Activated CD4-positive, CD25-positive, alpha-beta regulatory T cell treated with anti-CD3 and anti-CD28 coated beads, Interleukin-2, amount 50 U/mL, for 72 hours (primary cell): ENCODE measurements at places on chromosomes 12 and 14.

- DNase-seq, result no peak
These were observed 685 bp downstream of the GRIN2B start for GRCh38 chr12:13980538-13981295.

DNA sequence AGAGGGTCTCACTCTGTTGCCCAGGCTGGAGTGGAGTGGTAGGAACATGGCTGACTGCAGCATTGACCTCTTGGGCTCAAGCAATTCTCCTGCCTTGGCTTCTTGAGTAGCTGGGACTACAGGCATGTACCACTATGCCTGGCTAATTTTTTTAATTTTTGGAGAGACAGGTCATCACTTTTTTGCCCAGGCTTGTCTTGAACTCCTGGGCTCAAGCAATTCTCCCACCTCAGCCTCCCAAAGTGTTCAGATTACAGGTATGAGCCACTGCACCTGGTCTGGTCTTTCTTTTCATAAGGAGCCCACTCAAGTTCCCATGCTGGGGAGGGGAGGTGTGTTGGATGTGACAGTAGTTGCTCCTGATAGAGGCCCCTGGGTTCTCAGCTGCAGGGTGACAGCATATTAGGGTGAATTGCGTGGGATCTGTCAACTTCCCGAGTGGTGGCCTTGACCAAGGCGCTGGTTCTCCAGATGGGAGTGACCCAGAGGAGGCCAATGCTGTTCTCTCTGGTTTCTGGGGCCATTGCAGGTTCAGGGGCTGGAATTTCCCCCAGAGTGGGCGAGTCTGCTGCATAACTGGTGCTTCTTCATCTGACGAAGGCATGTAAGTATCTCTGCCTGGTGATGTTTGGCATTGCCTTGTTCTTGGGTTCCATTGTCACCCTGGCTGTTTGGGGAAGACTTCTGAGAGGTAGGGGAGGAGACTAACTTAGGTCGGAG is 52.4 kb upstream of the ESRRB start:
- no peak for DNase-seq

DNA sequence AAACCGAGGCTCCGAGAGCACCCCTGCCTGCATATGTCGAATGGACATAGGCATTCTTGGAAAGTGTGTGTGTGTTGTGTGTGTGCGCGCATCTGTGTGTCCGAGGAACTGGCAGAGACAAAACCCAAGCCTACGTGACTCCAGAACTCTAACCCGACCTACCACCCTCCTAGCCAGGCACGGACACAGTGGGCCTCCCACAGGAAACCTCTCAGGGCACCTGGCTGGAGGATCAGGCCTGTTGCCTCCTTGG is 556 bp upstream of the PGF start:
- no peak for DNase-seq

DNA sequence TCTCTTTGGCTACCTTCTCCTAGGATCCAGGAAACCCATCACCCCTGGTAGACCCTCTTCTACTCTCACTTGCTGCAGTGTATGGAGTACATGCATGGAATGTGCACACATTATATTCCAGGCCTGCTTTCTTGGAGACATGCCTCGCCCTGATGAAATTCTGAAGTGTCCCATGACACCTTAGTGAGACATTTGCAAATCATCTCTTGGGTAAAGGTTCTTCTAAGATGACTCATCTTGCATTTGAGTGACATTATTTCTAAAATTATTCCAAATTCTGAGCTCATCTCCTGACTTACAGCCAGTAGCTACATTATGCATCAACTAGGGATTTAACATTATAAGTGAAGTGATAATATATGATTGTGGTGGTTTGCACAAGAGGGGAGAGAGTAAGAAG is 49.8 kb downstream of the SDR9C7 start:
- DNase-seq, result no peak

DNA sequence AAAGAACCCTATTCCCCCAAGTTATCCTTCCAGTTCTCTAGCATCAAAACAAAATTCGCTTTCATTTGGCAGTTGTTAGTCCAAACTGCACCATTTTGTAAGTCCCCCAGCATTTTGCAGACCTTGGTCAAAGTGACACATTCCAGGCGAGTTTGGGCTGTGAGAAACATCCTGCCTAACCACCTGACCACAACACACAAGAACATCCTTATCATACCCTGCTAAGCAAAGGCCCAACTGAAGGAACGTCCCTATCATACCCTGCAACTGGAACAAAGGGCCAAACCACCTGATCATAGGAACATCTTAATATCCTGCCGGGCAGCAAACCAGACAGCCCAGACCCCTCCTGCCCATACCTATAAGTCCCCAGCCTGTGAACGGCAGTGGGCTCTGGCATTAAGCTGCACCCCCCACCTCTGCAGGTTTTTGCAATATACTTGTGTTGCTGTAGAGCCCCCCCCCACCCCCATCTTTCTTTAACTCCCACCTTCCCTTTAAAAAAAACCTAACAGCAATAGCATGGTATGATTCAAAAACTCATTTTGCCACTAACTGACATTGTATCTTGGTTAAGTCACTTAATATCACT is 2.7 kb downstream of the PCNX4 start:
- no peak for DNase-seq

DNA sequence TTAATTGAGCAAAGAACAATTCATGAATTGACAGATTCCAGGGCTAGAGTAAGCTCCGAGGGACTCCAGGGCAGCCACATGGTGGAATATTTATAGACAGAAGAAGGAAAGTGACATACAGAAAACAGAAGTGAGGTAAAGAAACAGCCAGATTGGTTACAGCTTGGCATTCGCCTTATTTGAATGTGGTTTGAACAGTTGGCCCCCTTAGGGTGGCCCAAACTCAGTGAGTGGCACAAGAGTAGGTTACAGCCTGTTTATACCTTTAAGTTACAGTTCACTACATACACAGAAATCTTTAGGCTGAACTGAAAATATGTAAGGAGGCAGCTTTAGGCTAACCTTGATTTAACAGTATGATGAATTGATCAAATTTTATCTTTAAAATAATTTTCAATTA is 174.5 kb upstream of the CNOT2 start:
- DNase-seq, result no peak

DNA sequence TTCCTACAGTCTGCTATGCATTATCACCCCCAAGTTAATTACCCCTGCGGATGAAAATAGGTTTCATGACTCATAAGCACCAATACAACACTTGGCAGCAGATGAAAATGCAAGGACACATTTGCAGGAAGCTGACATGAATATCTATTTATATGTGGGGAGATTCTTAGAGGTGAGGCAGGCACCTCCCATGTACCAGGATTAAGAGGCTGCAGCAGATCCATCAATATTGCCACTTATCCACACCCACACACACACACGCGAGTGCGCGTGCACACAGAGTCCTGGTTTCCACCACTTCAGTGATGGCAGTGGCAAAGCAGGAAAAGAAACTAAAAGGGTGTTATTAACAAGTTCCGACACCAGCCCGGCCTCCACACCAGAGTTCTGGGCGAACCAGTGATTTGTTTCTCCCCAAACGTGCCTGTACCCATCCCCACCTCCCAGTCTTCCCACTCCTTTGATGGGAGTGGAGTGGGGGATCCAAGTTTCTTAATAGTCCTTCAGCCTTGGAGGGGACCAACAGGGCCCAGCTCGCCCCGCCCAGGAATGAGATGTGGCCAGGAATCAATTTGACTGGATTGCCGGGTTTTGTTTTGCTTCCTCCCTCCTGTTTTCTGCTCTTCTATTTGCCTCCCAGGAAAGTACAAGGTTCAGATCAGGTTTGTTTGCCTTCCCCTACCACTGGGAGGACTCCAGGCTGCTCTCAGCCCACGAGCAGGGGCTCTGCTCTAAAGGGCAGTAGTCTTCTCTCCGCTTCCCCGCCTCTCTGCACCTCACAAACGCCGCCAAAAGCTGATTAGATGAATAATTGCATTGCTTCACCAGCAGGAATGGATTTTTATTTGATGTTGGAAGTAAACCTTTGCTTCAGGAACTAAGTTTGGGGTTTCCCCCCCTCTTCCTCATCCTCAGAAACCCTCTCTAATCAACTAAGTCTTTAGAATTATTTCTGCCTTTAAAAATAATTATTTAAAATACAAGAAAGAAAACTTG is 5.2 kb downstream of the IRF2BPL start:
- DNase-seq, result no peak
